ENCODE measurements at places on chromosomes 16 and 17.

GRCh38 chr16:57263541-57264351 is 18.7 kb downstream of the ARL2BP start:
- no peak for DNase-seq

DNA sequence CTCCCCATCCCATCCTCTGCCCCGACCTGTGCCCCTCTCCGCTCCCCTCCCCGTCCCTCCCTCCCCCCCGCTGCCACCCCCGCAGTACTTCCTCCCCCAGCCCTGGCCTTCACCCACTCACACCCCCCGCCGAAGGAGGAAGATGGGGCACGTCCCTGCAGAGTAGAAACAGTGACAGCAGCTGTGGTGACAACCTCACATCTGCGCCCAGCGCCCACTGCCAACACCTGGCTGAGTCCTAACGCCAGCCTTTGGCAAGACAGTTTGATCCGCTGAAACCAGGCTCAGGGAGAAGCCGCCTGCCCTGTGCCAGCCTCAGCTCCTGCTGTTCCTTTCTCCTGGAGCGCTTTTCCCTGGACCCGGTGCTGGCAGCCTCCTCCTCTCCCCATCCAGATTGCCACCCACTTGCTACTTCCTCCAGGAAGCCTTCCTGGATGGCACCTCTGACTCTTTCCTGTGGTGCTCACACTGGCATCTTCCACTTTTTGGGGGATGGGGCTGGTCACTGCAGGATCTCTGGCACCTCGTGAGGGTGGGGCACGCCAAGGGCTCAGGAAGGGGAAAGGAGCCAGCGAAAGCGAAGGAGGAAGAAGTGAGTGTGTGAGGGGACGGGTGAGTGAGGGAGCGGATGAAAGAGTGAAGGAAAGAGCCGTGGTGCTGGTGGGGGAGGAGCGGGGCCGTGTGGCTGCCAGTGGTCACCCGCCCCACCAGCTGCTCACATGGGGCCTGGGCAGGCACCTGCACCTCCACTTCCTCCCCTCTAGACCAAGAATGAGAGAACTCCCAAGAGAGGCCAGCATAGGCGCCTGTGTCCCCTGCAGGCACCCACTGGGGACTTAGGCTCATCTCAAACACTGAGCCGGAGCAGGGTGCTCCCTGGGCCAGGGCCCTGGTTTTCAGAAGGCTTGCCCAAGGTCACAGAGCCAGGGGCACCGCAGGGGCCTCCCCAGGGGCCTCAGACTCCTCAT is 27.0 kb downstream of the ZFPM1 start:
- DNase-seq: no peak

DNA sequence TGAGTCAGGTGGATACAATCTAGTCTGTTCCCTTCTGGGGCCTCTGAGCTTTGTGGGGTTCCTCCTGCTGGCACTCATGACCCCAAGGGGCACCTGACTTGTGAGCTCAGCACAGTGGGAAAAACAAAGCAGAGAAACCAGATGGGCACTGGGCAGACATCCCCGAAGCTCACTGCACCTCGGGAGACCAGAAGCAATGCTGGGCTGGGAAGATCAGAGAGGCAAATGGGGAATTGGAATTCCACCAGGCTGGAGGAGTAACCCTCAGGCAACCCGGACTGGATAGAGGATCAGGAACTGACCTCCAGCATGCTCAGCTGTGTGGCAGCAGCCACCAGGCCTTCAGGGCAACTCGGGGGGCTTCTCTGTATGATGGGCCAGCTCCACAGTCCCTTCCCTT is 50.3 kb downstream of the ABCC12 start:
- no peak for DNase-seq

DNA sequence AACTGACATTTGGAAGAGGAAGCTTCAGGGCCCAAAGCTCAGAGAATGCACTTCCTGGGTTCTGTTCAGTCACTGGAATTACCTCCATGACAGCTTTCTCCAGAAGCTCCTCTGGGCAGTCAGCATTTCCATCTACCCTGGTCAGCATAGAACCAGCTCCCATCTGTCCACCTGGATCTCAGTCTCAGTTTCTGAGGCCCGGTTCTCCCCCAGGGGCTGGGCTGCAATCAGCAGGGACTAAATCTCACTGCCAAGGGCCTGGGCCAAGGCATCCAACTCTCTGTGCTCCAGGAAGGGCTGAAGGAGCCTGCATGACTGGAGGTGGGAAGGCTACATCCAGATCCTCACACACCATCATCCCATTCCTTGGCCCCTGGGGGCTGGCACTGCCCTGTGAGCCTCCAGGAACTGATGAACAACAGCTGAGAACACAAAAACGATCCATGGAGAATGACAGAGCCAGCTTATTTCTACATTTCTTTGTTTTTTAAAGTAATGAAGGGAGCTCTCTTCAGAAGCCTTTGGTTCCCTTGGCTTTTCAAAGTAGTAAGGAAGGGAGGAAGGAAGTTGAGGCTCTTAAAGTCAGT is 66.3 kb upstream of the MRTFB start:
- no peak for DNase-seq

DNA sequence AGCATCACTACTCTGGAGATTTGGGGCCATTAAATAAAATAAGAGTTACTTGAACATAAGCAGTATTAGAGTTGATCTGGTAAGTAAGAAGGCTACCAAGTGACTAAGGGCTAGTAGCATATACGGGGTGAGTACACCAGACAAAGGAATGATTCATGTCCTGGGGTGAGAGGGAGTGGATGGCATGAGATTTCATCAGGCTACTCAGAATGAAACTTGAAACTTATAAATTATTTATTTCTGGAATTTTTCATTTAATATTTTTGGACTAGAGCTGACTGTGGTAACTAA is 2.3 kb downstream of the SLFN5 start:
- peak; percentile 32 for DNase-seq

- no peak for DNase-seq
Observed at GRCh38 chr16:74718741-74719610, 18.3 kb upstream of the MLKL start.

GRCh38 chr16:77987810-77988209 is 34.5 kb upstream of the CLEC3A start:
- no peak for DNase-seq

DNA sequence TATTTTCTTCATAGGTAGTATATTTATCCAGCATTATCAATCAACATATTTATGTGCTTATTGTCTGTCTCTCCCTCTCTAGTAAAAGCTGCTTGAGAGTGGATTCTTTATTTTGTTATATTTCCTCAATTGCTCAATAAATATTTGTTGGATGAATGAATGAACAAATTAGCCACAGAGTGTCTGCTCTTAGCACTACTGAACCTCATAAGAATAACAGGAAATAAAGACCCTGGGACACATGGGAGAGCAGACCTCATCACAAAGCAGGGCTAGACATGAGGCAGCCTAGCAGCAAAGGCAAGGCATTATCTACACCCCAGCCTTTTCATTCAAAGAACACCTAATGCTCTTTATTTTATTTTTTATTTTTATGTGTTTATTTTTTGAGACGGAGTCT is 34.9 kb upstream of the TANC2 start:
- DNase-seq: no peak
